ENCODE measurements at places on chromosomes 11 and 22.

DNA sequence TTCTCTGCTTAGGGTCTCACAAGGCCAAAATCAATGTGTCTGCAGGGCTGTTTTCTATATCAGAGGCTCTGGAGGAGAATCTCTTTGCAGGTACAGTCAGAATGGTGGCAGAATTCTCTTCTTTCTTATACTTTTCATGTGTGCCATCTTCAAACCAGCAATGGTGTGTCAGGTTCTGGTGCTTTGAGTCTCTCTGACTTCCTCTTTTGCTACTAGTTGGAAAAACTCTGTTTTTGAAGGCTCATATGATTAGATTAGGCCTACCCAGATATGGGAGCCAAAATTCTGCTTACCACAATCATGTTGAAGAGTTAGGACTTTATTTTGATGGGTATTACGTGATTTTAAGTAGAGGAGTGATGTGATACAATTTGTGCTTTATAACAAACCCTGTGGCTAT lies 18.8 kb upstream of the TECTA start:
- no peak for DNase-seq

GRCh38 chr11:36775756-36776155 lies 177.7 kb upstream of the RAG2 start:
- DNase-seq, result no peak

DNA sequence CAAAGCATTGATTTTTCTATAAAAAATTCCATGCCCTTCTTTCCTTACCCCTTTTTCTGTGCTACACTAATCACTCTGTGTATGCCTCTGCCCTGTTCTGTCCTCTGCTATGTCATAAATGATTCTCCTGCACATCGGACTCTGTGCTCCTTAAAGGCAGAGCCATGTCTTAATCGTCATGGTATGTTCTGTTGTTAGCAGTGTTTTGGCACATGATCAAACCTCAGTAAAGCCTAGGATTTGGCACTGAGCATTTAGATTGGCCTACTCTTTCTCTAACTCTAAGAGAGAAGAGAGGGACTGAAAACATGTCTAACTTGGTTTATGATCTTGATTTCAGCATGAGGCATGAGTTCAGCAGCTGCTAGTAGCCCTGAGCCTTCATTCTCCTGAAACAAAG lies 266.9 kb downstream of the AASDHPPT start:
- DNase-seq, result no peak

- no peak for DNase-seq
Measured at GRCh38 chr22:40976866-40977700, 25.9 kb downstream of the RBX1 start.

GRCh38 chr11:102599642-102600261 lies 25.4 kb downstream of the MMP20 start:
- DNase-seq, result no peak

GRCh38 chr11:122293296-122294023 lies 177.4 kb upstream of the BLID start:
- no peak for DNase-seq
